Sigmoid colon (tissue), 7 donors: ENCODE measurements at places on chromosomes 13 and 19.

- H3K27ac ChIP-seq = peak overlapping the region; percentile 60
- no peak overlapping the region for H3K4me3 ChIP-seq
- no peaks in the 10 kb centered on the region for H3K36me3 ChIP-seq
- H3K27me3 ChIP-seq = no peaks in the 10 kb centered on the region
Observed at GRCh38 chr13:39415008-39415802, 187.8 kb downstream of the LHFPL6 start.

DNA sequence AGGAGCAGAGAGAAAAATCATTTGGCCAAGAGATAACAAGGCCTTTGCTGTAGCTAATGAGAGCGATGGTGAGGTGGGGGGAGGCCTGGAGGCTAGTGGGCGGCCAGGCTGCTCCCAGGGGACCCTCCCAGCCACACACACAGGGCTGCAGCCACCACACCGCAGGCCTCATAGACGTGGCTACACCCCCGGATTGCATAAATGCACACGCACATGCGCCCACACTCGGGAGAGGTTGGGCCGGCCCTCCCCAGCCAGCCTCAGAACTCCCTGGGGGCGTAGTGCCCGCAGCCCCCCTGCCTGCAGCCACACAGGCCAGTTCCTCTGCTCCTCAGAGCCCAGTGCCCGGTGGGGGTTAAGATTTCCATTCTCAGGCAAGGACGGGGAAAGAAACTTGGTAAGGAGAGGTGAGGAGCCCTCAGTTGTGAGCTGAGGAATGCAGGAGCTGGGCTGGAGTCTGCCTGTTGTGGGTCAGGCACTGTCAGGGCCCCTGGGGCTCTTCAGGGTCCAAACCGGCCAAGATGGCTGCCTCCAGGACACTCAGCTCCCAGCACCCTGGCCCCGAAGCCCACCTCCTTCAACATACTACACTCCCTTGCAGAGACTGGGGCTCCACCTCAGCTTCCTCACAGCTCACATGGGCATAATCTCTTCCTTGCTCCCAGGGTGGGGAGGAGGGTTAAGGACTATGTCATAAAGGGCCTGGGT, 8.0 kb downstream of the PTH2 start:
- H3K27me3 ChIP-seq = peaks cover 46% of the 10 kb centered on the region
- no peak overlapping the region for H3K4me3 ChIP-seq
- H3K27ac ChIP-seq = no peak overlapping the region
- no peaks in the 10 kb centered on the region for H3K4me1 ChIP-seq
- no peaks in the 10 kb centered on the region for H3K36me3 ChIP-seq
- DNase-seq = no peak

DNA sequence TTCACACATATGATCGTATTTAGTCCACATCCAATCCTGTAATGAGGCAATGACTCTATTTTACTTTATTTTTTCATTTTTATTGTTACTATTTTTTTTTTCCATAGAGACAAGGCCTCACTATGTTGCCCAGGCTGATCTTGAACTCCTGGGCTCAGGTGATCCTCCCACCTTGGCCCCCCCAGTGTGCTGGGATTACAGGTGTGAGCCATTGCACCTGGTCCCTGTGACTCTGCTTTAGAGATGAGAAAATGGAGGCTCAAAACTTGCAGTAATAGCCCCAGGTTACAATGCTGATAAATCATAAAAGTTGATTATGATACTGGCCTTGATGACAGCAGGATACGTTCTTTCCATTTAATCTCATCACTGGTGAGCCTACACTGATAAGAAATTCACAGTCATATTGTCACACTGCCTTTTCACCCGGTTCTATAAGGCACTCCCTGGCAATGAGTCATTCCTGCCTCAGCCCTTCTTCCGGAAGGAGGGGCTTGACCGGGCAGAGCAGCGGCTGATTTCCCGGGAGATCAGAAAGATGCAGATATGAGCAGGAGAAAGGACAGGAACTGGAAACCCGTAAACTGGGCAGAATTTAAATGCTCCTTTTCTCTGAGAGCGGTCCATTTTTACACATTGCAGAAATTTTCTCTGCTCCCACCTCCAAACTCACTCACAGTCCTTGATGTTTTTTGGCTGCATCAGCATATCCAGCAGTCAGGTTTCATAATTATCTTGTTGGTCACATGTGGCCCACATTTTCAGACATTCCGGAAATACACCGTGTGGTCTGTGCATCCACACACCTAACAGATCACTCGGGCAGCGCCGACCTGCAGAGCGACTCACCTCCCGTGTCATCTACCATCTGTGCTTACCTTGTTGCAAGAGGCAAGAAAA, 616.4 kb downstream of the EFNB2 start:
- no peaks in the 10 kb centered on the region for H3K27me3 ChIP-seq
- no peak for DNase-seq

DNA sequence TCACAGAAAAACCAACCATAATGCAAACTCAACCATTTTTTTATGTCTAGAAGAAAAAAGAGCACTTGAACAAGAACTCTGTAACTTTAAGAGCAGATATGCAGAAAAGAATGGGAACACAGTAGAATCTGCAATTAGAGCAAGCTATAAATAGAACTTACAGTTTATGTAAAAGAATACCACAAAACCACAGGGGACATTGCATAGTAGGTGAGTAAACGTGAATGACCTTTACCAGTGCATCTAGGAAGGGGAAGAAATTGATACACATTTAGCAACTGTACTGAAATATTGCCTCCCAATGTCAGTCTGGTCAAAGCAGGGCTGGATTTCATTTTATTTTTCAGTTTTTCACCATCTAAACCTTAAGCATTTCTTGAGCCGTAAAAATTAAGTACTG, 242.2 kb upstream of the EDNRB start:
- H3K4me3 ChIP-seq = no peak overlapping the region
- no peak overlapping the region for H3K27ac ChIP-seq
- no peak for DNase-seq
- H3K36me3 ChIP-seq = no peaks in the 10 kb centered on the region
- no peaks in the 10 kb centered on the region for H3K4me1 ChIP-seq

GRCh38 chr19:29326849-29327840, 114.2 kb upstream of the UQCRFS1 start:
- H3K4me3 ChIP-seq = no peak overlapping the region
- no peak overlapping the region for H3K27ac ChIP-seq
- DNase-seq = no peak
- H3K36me3 ChIP-seq = no peaks in the 10 kb centered on the region
- no peaks in the 10 kb centered on the region for H3K4me1 ChIP-seq

DNA sequence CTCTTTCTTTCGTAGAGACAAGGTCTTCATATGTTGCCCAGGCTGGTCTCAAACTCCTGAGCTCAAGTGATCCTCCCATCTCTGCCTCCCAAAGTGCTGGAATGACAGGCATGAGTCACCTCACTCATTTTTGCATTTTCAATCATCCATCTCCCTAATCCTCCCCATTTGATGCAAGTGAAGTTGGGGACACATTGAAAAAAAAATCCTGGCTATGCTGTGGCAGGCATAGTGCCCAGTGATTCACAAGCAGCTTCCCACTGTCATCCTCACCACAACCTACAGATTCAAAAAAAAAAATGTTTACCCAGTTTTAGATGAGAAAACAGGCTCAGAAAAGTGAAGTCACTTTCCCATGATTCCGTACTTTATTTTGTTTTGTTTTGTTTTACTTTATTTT, 44.7 kb upstream of the USP29 start:
- H3K4me3 ChIP-seq = no peak overlapping the region
- no peak for DNase-seq
- no peaks in the 10 kb centered on the region for H3K4me1 ChIP-seq
- H3K27ac ChIP-seq = no peak overlapping the region

DNA sequence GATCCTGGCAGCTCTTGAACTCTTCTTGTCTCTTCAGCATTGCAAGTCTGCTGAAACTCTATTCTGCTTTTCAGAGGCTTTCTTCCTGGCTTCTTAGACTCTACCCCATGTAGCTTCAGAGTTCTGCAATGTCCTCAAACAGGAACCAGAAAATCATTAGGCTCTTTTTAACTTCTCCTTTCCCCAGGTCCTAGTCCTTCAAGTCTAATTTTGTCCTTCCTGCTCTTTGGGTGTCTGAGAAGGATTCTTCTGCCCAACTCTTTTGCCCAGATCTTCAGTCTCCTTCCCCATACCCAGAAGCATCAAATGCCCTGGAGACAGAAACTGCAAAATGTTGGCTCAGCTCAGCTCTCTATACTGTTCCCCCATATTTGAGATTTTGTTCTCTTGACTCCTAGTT, 50.0 kb upstream of the CALM3 start:
- H3K27ac ChIP-seq = no peak overlapping the region
- H3K4me3 ChIP-seq = no peak overlapping the region
- no peaks in the 10 kb centered on the region for H3K36me3 ChIP-seq
- H3K27me3 ChIP-seq = no peaks in the 10 kb centered on the region
- DNase-seq = no peak

- peak overlapping the region; percentile 86 for H3K27ac ChIP-seq
- no peaks in the 10 kb centered on the region for H3K27me3 ChIP-seq
- peaks cover 53% of the 10 kb centered on the region for H3K4me1 ChIP-seq
- DNase-seq = no peak
- H3K4me3 ChIP-seq = no peak overlapping the region
Observed at GRCh38 chr13:30864433-30865122, 41.5 kb upstream of the MEDAG start.

DNA sequence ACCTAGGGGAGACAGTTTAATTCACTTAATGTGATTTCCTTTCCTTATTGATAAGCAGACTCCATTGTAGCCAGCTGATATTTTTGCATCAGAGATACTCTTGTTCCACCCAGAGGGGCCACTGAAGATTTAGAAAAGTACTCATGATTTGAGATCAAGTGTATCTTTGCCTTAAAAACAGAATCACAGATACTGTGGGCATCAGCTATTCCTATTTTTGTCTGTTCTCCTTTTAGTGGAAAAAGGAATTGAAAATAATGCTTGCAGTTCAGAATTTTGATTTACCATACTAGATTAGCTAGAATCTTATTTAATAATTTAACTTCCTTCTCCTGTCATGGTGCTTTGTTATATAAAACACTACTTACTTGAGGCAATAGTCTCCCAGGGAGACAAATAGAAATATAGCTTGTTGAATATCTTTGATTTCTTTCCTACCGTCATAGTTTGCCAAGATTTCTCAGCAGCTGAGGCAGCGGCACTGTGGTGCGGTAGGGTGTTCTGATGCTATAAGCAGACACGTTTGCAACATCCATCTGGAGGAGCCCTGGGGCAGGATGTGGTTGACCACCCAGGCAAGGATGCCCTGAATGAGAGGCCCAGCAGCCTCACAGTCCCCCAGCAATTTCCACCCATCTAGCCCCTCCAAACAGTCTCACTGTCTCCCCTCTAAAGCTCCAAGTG, 47.0 kb upstream of the RAP2A start:
- peaks cover 13% of the 10 kb centered on the region for H3K4me1 ChIP-seq
- peaks cover 40% of the 10 kb centered on the region for H3K36me3 ChIP-seq
- H3K27ac ChIP-seq = peak overlapping the region; percentile 37
- no peak overlapping the region for H3K4me3 ChIP-seq
- no peaks in the 10 kb centered on the region for H3K27me3 ChIP-seq

GRCh38 chr13:52925775-52926285, 77.4 kb upstream of the PCDH8 start:
- H3K36me3 ChIP-seq = no peaks in the 10 kb centered on the region
- no peaks in the 10 kb centered on the region for H3K27me3 ChIP-seq
- H3K4me1 ChIP-seq = no peaks in the 10 kb centered on the region
- H3K27ac ChIP-seq = no peak overlapping the region
- H3K4me3 ChIP-seq = no peak overlapping the region
- no peak for DNase-seq

GRCh38 chr13:48902368-48902767, 73.3 kb upstream of the FNDC3A start:
- no peak for DNase-seq
- H3K27ac ChIP-seq = no peak overlapping the region
- H3K4me3 ChIP-seq = no peak overlapping the region

GRCh38 chr13:42345367-42345766, 73.4 kb downstream of the AKAP11 start:
- no peaks in the 10 kb centered on the region for H3K4me1 ChIP-seq
- no peaks in the 10 kb centered on the region for H3K36me3 ChIP-seq
- no peak overlapping the region for H3K27ac ChIP-seq
- no peak overlapping the region for H3K4me3 ChIP-seq
- H3K27me3 ChIP-seq = no peaks in the 10 kb centered on the region

GRCh38 chr19:37914908-37915307, 7.9 kb downstream of the SIPA1L3 start:
- no peaks in the 10 kb centered on the region for H3K4me1 ChIP-seq
- no peaks in the 10 kb centered on the region for H3K27me3 ChIP-seq
- H3K27ac ChIP-seq = no peak overlapping the region
- peaks cover 4% of the 10 kb centered on the region for H3K36me3 ChIP-seq
- H3K4me3 ChIP-seq = no peak overlapping the region

GRCh38 chr19:32824191-32824751, 45.3 kb downstream of the SLC7A9 start:
- no peak overlapping the region for H3K27ac ChIP-seq
- H3K36me3 ChIP-seq = no peaks in the 10 kb centered on the region
- no peak for DNase-seq
- H3K4me3 ChIP-seq = no peak overlapping the region

- no peaks in the 10 kb centered on the region for H3K27me3 ChIP-seq
- H3K27ac ChIP-seq = no peak overlapping the region
- H3K36me3 ChIP-seq = peaks cover 6% of the 10 kb centered on the region
- no peak overlapping the region for H3K4me3 ChIP-seq
Observed at GRCh38 chr13:113585896-113586295, 1.3 kb downstream of the TFDP1 start.

DNA sequence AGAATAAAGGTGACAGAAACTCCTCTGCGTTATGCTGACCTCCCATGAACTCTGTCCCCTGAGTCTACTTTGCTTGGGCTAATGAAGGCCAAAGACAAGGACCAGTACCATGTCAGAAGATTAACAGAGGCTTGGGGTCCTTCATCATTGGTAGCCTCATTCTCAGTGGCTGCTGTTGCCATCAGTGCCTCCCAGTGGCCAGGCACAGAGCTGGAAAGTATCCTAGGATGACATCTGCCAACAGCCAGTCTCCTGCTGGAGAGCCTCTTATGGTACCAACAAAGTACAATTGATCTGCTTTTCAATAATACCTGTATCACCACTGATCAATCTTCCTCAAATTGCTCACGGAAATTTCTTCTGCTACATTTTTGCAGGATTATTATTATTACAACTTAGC, 281.6 kb downstream of the DNAJC15 start:
- peak overlapping the region; percentile 75 for H3K27ac ChIP-seq
- no peak overlapping the region for H3K4me3 ChIP-seq
- H3K27me3 ChIP-seq = no peaks in the 10 kb centered on the region

DNA sequence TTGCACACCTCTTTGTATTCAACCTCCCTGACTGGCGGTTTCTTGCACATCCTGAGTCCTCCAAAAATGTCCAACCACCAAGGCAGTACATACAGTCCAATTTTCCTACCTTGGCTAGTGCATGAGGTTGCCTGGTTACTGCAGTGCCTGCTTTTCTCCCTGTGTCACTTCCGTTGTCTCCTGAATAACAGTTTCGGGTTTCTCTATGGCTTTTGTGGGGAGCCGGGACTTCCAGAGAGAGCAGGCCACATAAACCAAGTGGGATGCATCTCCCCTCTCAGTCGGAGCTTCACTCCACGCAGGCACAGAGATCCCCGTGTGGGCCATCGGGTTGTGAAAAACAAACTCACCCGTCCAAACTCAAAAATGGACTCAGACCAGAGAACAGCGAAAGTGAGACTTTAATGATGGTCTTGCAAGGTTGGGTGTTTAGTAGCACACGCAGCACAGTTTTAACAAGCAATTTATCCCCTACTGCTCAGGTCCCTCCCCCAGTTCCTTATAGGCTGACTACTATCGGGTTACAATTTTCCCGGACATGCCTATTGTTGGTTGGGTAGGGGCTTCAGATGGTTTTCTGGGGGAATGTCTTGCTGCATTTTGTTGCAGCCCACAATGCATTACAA, 173.1 kb downstream of the POU4F1 start:
- no peaks in the 10 kb centered on the region for H3K36me3 ChIP-seq
- H3K4me1 ChIP-seq = no peaks in the 10 kb centered on the region
- no peak overlapping the region for H3K27ac ChIP-seq
- DNase-seq = no peak
- H3K27me3 ChIP-seq = no peaks in the 10 kb centered on the region
